ENCODE measurements at places on chromosomes 11 and 22.

GRCh38 chr11:2251138-2251537, 19.2 kb downstream of the ASCL2 start:
- no peaks in the 10 kb centered on the region for H3K4me1 ChIP-seq
- H3K36me3 ChIP-seq = no peaks in the 10 kb centered on the region
- no peak for DNase-seq
- H3K4me3 ChIP-seq = no peak overlapping the region
- H3K27ac ChIP-seq = no peak overlapping the region

DNA sequence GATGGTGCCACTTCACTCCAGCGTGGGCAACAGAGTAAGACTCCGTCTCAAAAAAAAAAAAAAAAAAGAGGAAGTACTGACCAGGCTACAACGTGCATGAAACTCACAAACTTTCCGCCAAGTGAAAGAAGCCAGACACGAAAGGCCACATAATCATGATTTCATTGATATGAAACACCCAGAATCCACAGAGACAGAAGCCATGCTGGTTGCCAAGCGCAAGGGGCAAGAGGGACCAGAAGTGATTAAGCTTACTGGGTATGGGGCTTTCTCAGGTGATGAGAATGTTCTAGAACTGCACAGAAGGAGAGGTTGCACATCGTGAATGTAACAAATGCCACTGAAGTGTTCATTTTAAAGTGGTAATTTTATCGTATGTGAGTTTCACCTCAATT, 60.9 kb downstream of the CELSR1 start:
- H3K4me3 ChIP-seq = no peak overlapping the region
- no peaks in the 10 kb centered on the region for H3K27me3 ChIP-seq
- no peaks in the 10 kb centered on the region for H3K4me1 ChIP-seq
- H3K36me3 ChIP-seq = no peaks in the 10 kb centered on the region
- no peak for DNase-seq

- H3K27me3 ChIP-seq = peaks cover 8% of the 10 kb centered on the region
- H3K4me3 ChIP-seq = no peak overlapping the region
- no peak for DNase-seq
- no peaks in the 10 kb centered on the region for H3K4me1 ChIP-seq
- no peak overlapping the region for H3K27ac ChIP-seq
Observed at GRCh38 chr11:2138068-2138430, 1.1 kb downstream of the IGF2 start.

- no peak for DNase-seq
- H3K27ac ChIP-seq = no peak overlapping the region
- no peaks in the 10 kb centered on the region for H3K4me1 ChIP-seq
Observed at GRCh38 chr11:34185926-34186841, 80.8 kb downstream of the NAT10 start.

DNA sequence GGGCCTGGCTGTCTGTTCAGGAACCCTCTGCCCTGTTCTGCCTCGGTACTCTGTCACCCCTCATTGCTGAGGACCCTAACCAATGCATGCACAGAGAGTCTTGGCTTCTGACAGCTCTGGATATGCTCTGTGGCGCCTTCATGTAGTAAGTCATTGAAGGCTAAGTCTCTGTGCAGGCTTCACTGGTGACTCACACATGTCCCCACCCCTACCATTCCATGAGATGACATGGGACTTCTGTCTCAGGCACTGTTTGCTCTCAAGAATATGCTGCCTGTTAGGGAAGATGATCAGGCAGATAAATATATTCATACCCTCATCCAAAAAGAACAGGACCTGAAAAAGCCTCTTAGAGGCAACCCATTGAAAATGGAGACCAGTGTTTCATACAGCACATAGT, 43.6 kb upstream of the HORMAD2 start:
- H3K27ac ChIP-seq = no peak overlapping the region
- no peaks in the 10 kb centered on the region for H3K36me3 ChIP-seq
- H3K4me1 ChIP-seq = no peaks in the 10 kb centered on the region
- H3K27me3 ChIP-seq = no peaks in the 10 kb centered on the region
- DNase-seq = no peak

- H3K36me3 ChIP-seq = no peaks in the 10 kb centered on the region
- DNase-seq = no peak
- H3K4me3 ChIP-seq = no peak overlapping the region
- H3K27ac ChIP-seq = no peak overlapping the region
Observed at GRCh38 chr22:27100789-27101188, 443.4 kb downstream of the MIAT start.

DNA sequence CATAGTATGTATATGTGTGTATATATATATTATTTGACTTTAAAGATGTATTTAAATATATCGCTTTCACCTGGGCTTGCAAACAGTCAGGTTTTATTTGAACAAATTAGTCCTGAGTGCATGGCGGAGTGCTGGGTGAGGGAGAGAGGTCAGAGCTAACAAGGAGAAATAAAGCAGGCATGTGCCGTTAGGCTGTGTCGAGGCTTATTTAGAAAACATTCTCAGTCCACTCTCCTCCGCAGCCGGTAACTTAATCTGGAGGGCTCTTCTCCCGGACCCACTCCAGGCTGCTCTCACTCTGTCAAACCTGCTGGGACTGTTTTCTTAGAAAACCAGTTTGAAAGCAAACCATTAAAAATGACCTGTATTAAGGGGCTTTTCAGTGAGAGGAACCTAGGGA, 455.9 kb downstream of the MN1 start:
- H3K27me3 ChIP-seq = no peaks in the 10 kb centered on the region
- H3K36me3 ChIP-seq = no peaks in the 10 kb centered on the region
- H3K27ac ChIP-seq = no peak overlapping the region
- DNase-seq = no peak
- H3K4me1 ChIP-seq = no peaks in the 10 kb centered on the region

GRCh38 chr11:64253481-64253880, 2.2 kb downstream of the PLCB3 start:
- H3K36me3 ChIP-seq = no peaks in the 10 kb centered on the region
- DNase-seq = no peak
- no peak overlapping the region for H3K27ac ChIP-seq
- no peak overlapping the region for H3K4me3 ChIP-seq
- H3K27me3 ChIP-seq = no peaks in the 10 kb centered on the region

Data from naive thymus-derived CD4-positive, alpha-beta T cell (primary cell).